Stimulated activated CD4-positive, alpha-beta T cell treated with anti-CD3 and anti-CD28 coated beads, Interleukin-2, amount 100 ng/mL, for 4 hours (primary cell): ENCODE measurements at places on chromosomes 3 and 15.
A peak's percentile ranks its signal among the peaks of the same experiment; 100 is the strongest.

DNA sequence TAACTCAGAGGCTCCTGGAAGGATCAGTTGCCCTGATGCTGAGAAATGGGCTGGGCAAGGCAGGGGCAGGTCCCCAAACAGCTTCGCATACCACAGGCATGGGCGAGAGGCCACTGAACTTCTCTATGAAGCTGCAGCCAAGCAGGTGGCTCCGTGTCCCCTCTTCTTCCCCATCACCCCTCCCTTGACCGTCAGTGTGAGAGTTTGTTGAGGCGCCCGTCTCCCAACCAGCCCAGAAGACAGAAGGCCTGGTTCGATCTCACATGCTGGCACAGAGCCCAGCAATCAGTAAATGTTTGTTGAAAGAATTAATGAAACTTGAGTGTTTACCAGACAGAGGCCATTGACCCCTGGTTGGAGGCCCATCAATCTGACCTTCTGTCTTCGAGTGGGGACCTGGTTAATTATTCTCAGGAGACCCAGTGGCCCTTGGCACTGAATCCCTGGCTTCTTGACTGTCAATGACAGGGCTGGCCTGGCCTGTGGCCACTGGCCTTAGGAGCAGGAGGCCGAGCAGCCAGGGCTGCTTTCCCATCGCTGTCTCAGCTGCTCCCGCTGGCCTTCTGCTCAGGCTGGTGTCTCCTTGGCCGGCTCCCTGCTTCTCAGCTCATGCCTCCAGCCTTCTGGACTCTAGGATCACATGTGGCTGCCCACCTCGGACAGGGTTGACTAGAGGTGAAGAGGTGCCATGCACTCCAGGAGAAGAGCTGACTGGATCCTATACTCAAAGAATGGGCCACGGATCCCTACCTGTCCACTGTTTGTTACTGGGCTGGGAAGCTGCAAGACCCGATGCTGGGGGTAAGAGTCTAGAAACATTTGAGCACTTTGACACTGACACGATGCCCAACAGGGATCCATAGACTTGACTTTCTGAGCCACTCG is 113.4 kb downstream of the ASB7 start:
- DNase-seq: no peak

DNA sequence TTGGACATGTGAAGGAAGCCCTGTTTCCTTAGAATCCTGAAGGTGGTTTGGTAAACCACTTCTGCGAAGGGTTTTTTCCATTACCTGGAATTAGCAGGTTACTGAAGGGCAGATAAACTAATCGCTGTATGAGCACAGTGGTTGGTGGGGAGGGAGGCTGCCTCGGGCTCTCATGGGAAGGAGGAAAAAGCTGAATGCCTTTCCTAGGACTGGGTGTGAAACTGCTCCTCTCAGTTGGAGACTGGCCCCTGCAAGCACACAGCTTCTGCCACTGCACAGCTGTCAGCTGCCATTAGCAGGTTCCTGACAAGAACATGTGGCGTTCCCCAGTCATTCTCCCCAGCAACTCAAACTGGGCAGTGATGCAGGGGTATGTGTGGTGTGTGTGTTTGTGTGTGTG is 376.3 kb downstream of the GAP43 start:
- DNase-seq: no peak

DNA sequence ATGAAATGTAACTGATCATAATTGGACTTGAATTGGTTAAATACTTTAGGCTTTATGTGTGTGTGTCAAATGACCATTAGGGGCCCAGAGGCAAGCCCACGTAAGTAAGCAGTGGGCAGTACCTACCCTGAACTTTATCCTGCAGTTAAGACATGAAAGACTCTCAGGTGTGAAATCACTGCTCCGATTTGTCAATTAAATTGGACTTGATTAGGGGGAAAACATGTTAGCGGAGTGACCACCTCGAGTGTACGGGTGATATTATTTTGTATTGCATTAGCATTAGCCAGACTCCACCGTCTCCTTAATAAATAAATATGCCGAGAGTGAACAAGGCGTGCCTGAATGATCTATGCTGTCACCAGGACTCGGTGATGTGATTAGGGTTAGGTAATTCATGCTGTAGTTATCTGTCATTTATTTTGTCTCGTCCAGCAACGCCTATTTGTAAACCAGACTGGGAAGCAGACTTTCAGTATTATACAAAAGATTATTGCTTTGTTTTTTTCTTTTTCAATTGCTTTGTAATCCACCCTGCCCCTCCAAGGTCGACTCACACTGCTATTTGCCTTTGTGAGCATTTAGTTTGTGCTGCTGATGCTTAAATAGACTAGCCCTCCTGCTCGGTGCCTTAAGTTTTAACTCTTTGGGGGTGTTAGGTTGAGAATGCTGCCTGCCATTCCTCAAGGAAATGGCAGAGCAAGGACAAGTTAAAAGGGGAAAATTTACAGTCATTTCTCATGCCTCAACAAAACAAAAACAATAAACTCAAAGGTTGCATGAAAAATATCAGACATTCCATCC is 1.8 kb downstream of the RBMS3 start:
- DNase-seq: no peak

DNA sequence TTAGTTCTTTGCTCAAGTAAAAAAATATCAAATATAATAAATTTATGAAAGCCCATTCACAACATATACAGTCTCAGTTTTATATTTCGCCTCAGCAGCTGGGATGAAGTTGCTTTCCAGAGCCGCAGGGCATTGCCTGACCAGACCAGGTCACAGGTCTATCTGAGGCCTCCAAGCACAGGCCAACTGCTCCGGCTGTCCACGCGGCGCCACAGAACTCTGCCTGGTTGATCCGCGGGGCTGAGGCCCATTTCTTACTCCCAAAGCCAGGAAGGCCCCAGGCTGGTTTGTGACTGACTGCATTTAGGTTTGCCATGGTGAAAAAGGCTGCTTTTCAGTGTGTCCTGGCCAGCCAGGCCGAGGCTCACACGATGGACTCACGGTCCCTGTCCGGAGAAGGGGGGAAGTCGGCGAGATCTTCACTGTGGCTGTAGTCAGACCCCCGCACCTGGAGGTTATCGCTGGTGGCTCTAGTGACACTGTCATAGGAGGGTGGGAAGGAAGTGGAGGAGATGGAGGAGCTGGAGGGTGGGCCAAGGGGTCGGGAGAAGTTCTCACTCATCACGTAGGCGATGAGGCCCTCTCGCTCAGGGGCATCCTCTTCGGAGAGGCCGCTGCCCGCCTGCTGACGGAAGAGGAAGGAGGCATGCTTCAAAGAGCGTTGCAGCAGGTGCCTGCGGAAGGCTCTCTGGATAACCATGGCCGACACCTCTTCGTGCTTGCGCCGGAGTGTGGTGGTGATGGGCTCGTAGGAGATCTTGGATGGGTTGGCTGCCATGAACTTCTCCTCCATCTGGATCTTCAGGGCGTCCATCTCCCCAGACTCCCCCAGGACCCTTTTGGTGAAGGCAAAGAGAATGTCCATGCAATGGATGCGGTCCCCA is 54.1 kb downstream of the EXOG start:
- DNase-seq: no peak

DNA sequence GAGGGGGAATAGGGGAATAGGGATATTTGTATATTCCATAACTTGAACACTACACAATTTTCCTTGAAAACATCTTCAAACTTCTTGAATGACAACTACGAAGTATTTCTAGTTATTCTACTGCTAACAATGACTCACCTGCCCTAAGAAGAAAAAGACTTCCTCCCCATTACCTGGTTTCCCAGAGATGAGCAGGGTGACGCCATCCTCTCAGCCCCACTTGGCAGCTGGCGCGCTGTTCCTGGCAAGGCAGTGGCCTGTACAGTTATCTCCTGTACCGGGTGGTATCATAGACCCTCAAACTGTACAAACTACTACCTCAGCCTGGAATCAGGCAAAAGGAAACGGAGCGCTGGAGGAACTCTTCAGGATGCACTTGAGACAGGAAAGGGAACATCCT is 10.4 kb downstream of the WDR82 start:
- DNase-seq: peak; percentile 59

DNA sequence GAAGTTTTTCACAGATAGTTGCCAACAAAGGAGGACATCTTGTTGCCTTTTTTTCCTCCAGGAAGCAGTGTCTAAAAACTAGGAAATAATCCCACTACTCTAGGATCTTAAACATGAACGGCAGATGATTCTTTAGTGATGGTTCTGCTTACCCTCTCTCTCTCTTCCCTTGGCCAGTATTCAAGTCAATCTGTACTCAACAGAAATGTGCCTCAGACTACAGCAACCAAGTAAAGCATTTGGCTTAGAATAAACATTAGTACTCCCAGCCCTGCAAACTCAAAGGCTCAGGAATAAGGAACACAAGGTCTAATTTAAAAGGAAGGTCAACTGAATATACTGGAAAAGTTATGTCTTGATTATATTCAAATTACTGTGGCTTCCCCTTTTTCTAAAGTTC is 8.7 kb downstream of the NPTN start:
- DNase-seq: no peak

- peak; percentile 16 for DNase-seq
These were observed 695 bp downstream of the RPL32 start for GRCh38 chr3:12840591-12841148.

DNA sequence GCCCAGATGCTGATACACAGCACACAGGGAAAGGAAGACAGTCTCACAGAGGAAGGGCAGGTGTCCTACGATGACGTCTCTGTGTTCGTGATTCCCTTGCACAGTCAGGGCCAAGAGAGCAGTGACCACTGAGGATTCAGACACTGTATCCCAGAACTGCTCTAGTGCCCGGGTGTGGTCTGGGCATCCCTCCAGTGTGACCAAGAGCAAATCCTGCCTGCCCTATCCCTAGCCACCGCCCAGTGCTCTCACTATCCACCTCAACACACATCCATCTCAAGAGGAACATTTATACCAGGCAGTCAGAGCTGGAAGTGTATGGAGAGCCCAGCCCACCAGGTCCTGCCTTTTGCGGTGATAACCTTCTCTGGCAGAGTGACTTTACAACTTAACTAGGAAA is 4.1 kb downstream of the PPM1M start:
- DNase-seq: no peak

GRCh38 chr3:73781541-73781940 is 156.8 kb upstream of the PDZRN3 start:
- no peak for DNase-seq

- DNase-seq: no peak
These were observed 77.2 kb upstream of the RNU6-1 start for GRCh38 chr15:67917037-67917436.

DNA sequence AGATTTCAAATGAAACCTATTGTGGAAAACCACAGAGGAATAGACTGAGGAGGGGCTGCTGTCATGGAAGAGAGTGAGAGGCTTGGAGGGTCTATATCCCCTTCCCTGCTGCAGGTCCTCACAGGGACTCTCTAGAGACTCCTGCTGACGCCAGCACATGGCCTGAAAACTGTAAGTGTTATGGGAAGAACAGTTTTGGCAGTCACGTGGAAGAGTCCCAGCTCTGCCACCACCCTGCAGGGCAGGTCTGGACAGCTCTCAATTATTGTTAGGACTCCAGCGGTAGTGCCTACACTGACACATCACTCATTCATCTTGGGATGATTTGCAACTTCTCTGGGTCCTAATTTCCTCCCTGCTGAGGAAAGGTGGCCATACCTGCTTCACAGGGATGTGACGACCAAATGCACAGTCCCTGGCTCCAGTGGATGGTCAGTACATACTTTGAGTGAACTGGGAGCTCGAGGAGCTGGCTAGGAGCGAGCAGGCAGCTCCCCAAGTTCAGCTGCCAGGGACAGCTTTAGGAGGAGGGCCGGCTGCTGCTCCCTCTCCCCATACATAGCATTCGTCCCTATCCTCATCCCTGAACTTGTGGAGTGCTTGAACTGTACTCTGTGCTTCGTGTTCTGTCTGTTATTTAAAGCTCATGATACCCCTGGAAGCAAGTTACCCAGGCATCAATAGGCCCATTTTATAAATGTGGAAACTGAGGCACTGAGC is 49.2 kb downstream of the CTXND1 start:
- DNase-seq: no peak

DNA sequence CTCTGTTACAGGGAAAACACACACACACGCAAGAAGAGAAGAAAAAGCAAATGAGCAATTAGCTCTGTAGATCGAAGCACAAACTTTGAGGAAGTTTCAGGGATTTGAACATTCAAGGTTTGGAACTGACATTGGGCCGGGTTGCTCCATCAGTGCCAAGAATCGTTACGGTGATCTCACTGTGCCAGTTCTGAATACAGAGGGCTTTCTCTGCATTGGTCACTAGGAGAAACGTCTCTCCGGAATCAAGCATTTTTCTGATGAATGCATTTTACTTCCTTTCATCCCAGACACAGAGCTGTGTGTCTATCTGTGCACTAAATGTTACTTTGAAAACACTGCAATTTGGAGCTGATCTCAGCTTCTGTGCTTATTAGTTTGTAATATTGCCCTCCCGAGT is 11.2 kb downstream of the HRH1 start:
- DNase-seq: no peak

DNA sequence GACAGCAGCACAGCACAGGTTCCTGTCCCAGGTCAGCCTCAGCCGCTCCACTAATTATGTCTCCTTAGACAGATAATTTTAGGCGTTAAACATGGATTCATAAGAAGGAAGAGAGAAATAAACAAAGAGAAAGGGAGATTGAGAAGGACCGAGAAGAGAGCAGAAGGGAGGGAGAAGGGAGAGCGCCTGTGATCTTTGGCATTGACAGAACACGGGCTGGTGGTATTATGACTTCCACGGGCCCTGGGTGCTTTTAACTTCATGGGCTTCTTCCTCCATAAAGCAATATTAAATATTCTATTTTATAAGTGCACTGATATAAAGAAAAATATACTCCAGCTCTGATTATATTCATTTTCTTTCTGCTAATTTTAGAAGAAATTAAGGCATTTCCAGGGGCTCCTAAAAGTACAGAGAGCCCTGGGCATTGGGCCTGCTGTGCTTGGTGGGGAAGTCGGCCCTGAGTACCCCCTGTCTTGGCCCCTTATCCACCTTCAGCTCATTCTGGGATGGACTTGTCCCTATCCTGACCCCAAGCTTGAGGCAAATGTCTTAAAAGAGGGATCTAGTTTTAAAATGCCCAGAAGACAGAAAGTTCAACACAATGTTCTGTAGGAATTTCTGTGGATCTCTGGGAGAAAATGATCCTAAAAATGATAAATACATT is 135.3 kb downstream of the MEX3B start:
- DNase-seq: no peak

- no peak for DNase-seq
These were observed 109.4 kb downstream of the KLHL25 start for GRCh38 chr15:85685356-85685755.

DNA sequence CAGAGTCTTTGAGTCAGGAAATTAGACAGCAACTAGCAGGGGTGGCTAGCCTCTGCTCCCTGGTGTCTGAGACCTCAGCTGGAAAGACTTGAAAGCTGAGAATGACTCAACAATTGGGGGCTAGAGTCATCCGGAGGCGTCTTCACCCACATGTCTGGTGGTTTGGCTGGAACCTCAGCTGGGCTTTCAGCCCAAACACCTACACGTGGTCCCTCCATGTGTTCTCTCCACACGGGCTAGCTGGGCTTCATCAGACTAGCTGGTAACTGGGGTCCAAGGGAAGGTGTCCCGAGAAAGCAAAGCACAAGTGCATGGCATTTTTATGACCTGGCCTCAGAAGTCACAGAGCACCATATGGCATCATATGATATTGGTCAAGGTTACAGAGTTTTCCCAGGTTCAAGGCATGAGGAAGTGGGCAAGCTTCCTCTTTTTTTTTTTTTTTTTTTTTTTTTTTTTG is 19.9 kb upstream of the ABHD2 start:
- peak; percentile 14 for DNase-seq
